Stimulated activated CD4-positive, alpha-beta T cell treated with anti-CD3 and anti-CD28 coated beads, TNF-alpha, amount 100 ng/mL, for 24 hours (primary cell): ENCODE measurements at places on chromosomes 13 and 19.

GRCh38 chr19:23415034-23415433 is 19.8 kb upstream of the ZNF91 start:
- DNase-seq: no peak

DNA sequence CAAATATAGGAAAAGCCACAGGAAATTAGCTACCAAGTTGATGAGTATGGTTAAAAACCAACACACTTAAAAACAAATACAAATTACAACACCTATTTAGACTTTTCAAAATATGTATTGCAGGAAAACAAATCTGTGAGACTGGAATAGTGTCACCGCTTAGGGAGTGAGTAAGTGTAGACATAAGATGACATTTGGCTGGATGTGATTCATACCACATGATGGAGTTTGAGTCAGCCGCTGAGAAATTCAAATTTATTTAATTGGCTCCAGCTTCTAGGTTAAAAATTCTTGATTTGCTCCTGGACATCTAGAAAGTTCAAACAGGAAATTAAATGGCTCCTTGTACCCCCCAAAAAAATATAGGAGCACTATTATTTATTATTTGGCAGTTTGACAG is 531.7 kb downstream of the SLITRK1 start:
- no peak for DNase-seq

GRCh38 chr13:40615619-40616018 is 50.8 kb downstream of the FOXO1 start:
- DNase-seq: no peak

GRCh38 chr19:1412995-1413800 is 5.8 kb downstream of the DAZAP1 start:
- DNase-seq: no peak

GRCh38 chr19:31223740-31224534 is 125.3 kb downstream of the TSHZ3 start:
- DNase-seq: no peak

DNA sequence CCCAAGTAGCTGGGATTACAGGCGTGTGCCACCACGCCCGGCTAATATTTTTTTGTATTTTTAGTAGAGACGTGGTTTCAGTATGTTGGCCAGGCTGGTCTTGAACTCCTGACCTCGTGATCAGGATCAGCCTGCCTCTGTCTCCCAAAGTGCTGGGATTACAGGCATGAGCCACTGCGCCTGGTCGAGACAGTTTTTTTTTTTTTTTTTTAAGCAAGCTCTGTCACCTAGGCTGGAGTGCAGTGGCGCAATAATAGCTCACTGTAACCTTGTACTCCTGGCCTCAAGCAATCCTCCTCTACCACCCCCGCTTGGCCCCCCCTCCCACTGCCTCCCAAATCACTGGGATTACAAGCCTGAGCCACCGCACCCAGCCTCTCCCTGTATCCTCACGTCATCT is 6.4 kb upstream of the MAP2K7 start:
- no peak for DNase-seq

GRCh38 chr13:102550507-102550906 is 46.3 kb upstream of the TPP2 start:
- DNase-seq: no peak
